ENCODE measurements at places on chromosomes 4 and X.

GRCh38 chr4:26404743-26405206 lies 84.0 kb downstream of the RBPJ start:
- no peak overlapping the region for H3K27ac ChIP-seq
- H3K4me3 ChIP-seq, result no peak overlapping the region
- peaks cover 13% of the 10 kb centered on the region for H3K36me3 ChIP-seq
- no peaks in the 10 kb centered on the region for H3K27me3 ChIP-seq

DNA sequence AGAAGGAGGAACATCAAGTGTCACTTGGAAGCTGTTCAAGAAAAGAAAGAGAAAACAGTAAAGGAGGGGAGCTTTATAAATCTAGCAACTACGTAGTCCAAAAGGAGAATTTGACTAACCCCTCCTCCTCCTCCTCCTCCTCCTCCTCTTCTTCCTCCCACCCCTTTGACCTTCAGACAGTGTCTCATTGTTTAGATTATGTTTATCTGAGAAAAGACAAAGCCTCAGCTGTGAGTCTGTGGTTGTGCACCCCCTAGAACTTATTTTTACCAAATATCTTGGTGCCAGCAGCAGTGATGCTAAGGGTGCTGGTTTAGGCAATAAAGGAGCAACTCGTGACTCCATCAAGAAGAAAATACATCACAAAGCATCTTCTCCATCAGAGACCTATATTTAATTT lies 68.9 kb upstream of the BMP2K start:
- H3K27me3 ChIP-seq, result no peaks in the 10 kb centered on the region
- H3K4me3 ChIP-seq, result no peak overlapping the region
- H3K36me3 ChIP-seq, result no peaks in the 10 kb centered on the region
- no peak overlapping the region for H3K27ac ChIP-seq
- DNase-seq, result no peak
- H3K4me1 ChIP-seq, result no peaks in the 10 kb centered on the region

GRCh38 chr4:77500801-77501200 lies 104.8 kb upstream of the CXCL13 start:
- no peak overlapping the region for H3K4me3 ChIP-seq
- no peak for DNase-seq
- no peak overlapping the region for H3K27ac ChIP-seq
- no peaks in the 10 kb centered on the region for H3K36me3 ChIP-seq
- no peaks in the 10 kb centered on the region for H3K27me3 ChIP-seq
- H3K4me1 ChIP-seq, result no peaks in the 10 kb centered on the region

- no peaks in the 10 kb centered on the region for H3K36me3 ChIP-seq
- H3K4me3 ChIP-seq, result no peak overlapping the region
- peaks cover 17% of the 10 kb centered on the region for H3K4me1 ChIP-seq
- no peak overlapping the region for H3K27ac ChIP-seq
These were observed 96.0 kb downstream of the PTTG2 start for GRCh38 chr4:38056011-38056685.

DNA sequence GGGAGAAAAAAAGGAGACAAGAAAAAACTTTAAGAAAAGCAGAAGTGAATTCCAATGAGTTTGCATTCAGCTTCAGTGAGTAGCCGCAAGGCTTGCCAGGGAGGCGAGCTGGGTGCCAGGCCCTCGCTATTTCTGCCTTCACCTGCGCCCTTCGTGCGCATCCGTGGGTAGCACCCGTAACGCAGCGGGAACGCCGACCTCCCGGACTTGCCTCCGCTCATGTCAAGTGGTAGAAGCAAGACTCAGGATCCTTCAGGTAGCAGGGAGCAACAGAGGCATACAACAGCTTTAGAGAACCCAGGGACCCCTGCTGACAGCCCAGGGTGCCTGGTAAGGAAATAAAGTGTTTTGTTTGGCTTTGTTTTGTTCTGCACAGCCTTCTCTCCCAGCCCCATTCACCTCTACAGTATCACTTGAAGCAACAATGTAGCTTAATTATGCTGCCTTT lies 140.0 kb upstream of the BCOR start:
- no peaks in the 10 kb centered on the region for H3K27me3 ChIP-seq
- H3K4me3 ChIP-seq, result no peak overlapping the region
- H3K27ac ChIP-seq, result no peak overlapping the region
- no peak for DNase-seq

DNA sequence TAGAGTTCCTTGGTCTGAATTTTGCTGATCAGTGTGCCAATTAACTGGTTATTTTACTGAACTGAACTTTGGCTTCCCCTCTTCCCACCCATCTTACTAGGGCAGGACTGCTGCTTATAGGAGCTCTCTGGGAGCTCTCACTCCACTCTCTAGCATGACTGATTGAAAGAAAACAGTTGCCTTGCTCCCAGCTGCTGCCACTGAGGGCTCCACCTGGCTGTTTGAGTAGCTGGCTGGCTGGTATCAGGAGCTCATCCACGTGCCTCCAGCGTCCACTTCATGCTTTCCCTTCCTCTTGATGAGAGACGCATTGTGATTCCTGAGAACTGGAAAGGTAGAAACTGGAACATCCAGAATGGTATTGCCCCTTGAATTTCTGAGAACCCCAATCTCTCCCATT lies 73.0 kb upstream of the KLHL13 start:
- H3K27me3 ChIP-seq, result no peaks in the 10 kb centered on the region
- H3K27ac ChIP-seq, result peak overlapping the region; percentile 73
- H3K4me1 ChIP-seq, result no peaks in the 10 kb centered on the region

DNA sequence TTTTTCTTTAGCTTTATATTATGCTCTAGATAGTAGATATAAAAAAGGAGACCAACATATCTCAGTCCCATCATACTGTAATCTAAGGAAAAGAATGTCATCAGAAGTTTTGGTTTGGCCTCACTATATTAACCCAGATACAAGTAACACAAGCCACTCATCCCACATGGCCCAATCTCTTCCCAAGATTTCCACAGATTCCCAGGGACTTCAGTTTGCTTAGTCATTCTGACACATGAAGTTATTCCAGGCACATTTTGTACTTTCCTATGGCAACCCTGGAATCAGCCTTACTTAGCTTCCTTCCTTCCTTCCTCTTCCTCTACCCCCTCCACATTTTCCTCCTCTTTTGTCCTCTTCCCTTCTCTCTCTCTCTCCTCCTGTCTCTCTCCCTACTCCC lies 21.7 kb upstream of the DCLK2 start:
- H3K27me3 ChIP-seq, result no peaks in the 10 kb centered on the region
- H3K4me3 ChIP-seq, result no peak overlapping the region
- DNase-seq, result no peak
- H3K4me1 ChIP-seq, result no peaks in the 10 kb centered on the region
- no peak overlapping the region for H3K27ac ChIP-seq

DNA sequence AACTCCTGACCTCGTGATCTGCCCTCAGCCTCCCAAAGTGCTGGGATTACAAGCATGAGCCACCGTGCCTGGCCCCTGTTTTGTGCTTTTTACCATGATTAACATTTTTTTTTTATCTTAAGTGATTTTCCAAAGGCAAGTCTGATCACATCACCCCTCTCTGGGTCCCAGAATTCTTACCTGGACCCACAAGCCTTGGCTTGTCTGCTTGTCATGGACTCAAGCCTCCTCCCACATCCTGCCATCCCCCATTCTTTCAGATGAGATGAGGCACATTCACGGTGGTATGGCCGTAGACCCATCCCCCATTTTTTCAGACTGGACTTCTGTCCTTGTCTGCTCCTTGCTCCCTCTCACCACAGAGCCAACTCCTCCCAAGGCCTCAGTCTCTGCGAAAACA lies 55.3 kb downstream of the APLN start:
- H3K36me3 ChIP-seq, result no peaks in the 10 kb centered on the region
- no peak overlapping the region for H3K4me3 ChIP-seq
- no peak overlapping the region for H3K27ac ChIP-seq
- DNase-seq, result no peak

DNA sequence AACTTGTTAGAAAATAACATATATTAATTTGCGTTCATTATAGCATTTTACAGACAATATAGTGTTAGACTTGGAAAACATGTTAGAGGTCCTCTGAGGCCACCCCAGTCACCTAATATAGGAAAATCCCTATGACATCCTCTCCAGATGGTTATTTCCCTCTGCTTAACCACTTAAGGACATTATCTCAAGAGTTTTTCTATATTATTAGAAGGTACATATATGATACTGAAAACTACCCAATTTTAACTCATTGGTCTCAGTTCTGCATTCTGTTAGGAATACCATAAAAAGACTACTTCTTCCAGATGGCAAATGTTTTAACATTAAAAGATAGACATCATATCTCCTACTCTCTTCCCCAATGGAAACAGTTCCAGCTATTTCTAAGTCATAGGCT lies 21.4 kb downstream of the PTPN13 start:
- H3K27ac ChIP-seq, result no peak overlapping the region
- H3K36me3 ChIP-seq, result no peaks in the 10 kb centered on the region
- H3K27me3 ChIP-seq, result no peaks in the 10 kb centered on the region
- no peak for DNase-seq
- H3K4me3 ChIP-seq, result no peak overlapping the region
- no peaks in the 10 kb centered on the region for H3K4me1 ChIP-seq

DNA sequence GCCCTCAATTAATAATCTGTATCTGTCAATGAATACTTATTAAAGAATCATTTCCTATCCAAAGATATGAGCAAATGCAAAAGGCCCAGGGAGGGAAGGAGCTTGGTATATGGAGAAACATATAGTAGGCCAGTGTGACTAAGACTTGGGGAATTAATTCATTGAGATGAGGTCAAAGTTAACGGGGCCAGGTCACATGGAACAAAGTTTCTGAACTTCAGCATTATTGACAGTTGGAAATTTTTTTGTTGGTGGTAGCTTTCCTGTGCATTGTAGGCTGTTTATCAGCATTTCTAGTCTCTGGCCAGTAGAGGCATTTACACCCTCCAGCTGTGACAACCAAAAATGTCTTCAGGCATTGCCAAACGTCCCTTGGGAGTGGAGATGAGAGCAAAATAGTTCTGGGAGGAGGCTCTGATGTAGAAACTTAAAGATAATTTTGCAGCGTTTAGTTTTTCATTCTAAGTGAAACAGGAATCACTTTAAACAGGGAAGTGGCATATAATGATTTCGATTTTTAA lies 202.0 kb downstream of the SLC4A4 start:
- no peak overlapping the region for H3K27ac ChIP-seq
- H3K27me3 ChIP-seq, result no peaks in the 10 kb centered on the region
- H3K4me1 ChIP-seq, result no peaks in the 10 kb centered on the region
- no peak for DNase-seq
- H3K4me3 ChIP-seq, result no peak overlapping the region

DNA sequence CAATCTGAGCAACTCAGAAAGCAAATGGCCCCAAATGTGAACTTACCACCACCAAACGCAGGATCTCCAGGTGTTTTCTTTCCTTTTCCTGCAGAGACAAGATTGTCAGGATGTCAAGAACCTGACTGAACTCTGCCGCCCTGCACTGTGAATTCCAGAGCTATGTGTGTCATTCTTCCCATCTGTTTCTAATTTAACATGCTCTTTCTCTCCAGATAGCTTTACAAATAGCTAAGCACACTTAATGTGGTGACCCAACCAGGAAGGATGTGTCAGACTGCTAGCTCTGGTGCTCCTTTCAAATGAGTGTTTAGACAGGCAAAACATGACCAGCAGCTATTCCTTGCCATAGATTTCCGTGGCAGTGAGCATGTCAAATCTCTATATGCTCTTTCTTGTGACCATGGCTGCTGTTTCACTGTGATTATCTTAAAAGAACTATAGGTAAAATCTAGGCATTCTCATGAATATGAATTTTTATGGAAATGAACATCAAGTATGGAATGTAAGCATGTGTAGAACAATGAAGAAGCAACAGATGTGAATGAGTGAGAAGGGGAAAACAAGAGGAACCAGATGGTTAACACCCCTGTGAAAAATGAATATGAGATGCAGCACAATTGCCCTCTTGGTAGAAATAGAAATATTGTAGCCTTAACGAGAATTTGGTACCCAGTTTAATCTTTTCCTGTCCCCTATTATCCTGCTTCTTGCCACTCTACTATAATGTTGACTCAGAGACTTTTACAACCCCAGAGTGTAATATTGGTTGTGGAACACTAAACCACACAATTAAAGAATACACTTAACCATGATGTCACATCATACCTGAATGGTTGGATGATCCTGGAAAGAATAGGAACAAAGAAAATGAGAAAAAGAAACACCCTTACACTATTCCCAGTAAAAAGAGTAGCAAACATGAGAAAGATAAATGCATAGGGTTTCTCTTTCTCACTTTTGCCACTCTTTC lies 247.8 kb upstream of the DKK2 start:
- no peak overlapping the region for H3K4me3 ChIP-seq
- H3K36me3 ChIP-seq, result no peaks in the 10 kb centered on the region
- DNase-seq, result no peak
- H3K27me3 ChIP-seq, result no peaks in the 10 kb centered on the region
- H3K4me1 ChIP-seq, result no peaks in the 10 kb centered on the region

DNA sequence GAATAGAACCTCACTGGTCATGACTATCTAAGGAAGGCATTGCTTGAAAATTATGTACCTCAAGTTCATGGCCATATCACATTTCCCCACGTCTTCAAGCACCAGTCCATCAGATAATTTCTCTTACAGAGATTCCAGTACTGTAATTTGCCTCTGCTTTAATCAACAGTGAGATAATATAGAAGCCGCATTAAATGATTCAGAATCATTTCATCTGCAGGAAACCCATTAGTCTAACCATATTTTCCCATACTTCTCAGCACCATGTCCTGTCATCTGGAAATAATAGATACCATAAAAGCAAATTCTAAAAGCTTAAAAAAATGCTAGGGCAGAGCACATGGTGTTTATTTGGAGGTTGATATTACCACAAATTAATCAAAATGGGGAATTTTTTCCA lies 310.3 kb upstream of the SLIT2 start:
- H3K36me3 ChIP-seq, result no peaks in the 10 kb centered on the region
- H3K27me3 ChIP-seq, result no peaks in the 10 kb centered on the region
- H3K27ac ChIP-seq, result no peak overlapping the region
- no peaks in the 10 kb centered on the region for H3K4me1 ChIP-seq

- H3K27ac ChIP-seq, result no peak overlapping the region
- no peaks in the 10 kb centered on the region for H3K4me1 ChIP-seq
- no peak overlapping the region for H3K4me3 ChIP-seq
- H3K27me3 ChIP-seq, result no peaks in the 10 kb centered on the region
These were observed 12.4 kb upstream of the SETD7 start for GRCh38 chr4:139568206-139568955.

DNA sequence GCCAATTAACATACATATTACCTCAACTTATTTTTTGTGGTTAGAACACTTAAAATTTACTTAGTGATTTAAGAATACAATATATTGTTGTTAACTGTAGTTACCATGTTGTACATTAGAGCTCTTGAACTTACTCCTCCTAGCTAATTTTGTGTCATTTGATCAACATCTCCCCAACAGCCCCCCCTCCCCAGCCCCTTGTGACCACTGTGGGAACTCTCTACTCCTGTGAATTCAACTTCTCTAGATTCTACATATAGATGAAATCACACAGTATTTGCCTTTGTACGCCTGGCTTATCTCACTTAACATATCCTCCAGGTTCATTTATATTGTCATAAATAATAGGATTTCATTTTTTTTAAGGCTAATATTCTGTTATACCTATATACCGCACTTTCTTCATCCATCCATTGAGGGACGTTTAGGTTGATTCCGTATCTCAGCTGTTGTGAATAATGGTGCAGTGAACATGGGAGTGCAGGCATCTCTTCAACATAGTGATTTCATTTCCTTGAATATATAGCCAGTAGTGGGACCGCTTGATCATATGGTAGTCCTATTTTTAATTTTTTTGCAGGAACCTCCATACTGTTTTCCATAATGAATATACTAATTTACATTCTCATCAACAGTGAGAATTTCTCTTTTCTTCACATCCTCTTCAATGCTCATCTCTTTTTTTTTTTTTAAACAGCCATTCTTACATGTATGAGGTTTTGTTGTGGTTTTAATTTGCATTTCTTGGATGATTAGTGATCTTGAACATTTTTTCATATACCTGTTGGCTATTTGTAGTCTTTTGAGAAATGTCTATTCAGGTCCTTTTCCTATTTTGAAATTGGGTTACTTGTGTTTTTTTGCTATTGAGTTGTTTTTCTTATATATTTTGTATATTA lies 66.8 kb downstream of the RAPGEF2 start:
- no peak overlapping the region for H3K27ac ChIP-seq
- no peak for DNase-seq
- peaks cover 34% of the 10 kb centered on the region for H3K4me1 ChIP-seq
- no peak overlapping the region for H3K4me3 ChIP-seq
- no peaks in the 10 kb centered on the region for H3K27me3 ChIP-seq

Measured in cardiac muscle cell (in vitro differentiated cells and primary cell).